Gastroesophageal sphincter (tissue), 4 donors: ENCODE measurements at places on chromosomes 7 and 10.
A peak's percentile ranks its signal among the peaks of the same experiment; 100 is the strongest.

GRCh38 chr7:43139137-43139536 lies 26.7 kb downstream of the HECW1 start:
- H3K36me3 ChIP-seq = no peaks in the 10 kb centered on the region
- H3K27me3 ChIP-seq = peaks cover 41% of the 10 kb centered on the region
- H3K27ac ChIP-seq = no peak overlapping the region
- no peak for ATAC-seq
- H3K4me1 ChIP-seq = no peaks in the 10 kb centered on the region

- H3K27ac ChIP-seq = peak overlapping the region; percentile 87
- no peak for ATAC-seq
- H3K27me3 ChIP-seq = no peaks in the 10 kb centered on the region
- H3K4me1 ChIP-seq = peaks cover 19% of the 10 kb centered on the region
- H3K4me3 ChIP-seq = peak overlapping the region; percentile 62
Observed at GRCh38 chr10:43421201-43421507, 12.2 kb upstream of the HNRNPF start.

GRCh38 chr7:135271255-135271615 lies 37.6 kb downstream of the STRA8 start:
- H3K4me3 ChIP-seq = no peak overlapping the region
- H3K27me3 ChIP-seq = peaks cover 12% of the 10 kb centered on the region
- peaks cover 4% of the 10 kb centered on the region for H3K4me1 ChIP-seq

DNA sequence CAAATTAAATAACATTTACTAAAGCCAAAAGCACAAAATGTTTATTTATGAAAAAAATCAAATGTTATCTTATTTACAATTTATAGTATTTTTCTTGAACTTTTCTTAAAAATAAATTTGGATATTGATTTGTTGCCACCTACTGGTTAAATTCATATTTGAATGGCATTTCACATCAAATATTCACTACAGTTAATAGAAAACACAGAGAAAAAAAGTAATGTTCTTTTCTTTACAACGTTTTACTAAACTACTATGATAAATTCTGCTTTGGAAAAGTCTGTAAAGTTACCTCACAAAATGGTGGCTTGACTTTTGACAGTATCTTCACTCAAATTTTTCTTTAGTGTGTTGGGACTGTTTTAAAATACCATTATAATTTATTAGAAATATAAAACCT lies 52.7 kb downstream of the SRPK2 start:
- ATAC-seq = no peak
- H3K4me3 ChIP-seq = no peak overlapping the region

- H3K4me1 ChIP-seq = no peaks in the 10 kb centered on the region
- no peak overlapping the region for H3K4me3 ChIP-seq
- no peak for ATAC-seq
- H3K27me3 ChIP-seq = no peaks in the 10 kb centered on the region
- no peak overlapping the region for H3K27ac ChIP-seq
Observed at GRCh38 chr7:51349820-51350545, 33.4 kb upstream of the COBL start.
